ENCODE measurements at places on chromosomes 5 and 9. TPM values are rescaled to one million over a fixed set of nuclear protein-coding genes. Genes with fewer than 3 reads are reported as not detected.

Gene SOX30
- not detected for total RNA-seq

Gene SEMA6A
- not detected for total RNA-seq

Gene GAS1
- 0.58 TPM for total RNA-seq

Gene ELAVL2
- not detected for total RNA-seq

Gene SLC30A5
- total RNA-seq, result 34.6 TPM

Gene PCDHA12
- total RNA-seq, result not detected
